ENCODE measurements at places on chromosomes 16 and 17.

GRCh38 chr16:73418691-73419090 is 370.8 kb upstream of the ZFHX3 start:
- no peak for DNase-seq

DNA sequence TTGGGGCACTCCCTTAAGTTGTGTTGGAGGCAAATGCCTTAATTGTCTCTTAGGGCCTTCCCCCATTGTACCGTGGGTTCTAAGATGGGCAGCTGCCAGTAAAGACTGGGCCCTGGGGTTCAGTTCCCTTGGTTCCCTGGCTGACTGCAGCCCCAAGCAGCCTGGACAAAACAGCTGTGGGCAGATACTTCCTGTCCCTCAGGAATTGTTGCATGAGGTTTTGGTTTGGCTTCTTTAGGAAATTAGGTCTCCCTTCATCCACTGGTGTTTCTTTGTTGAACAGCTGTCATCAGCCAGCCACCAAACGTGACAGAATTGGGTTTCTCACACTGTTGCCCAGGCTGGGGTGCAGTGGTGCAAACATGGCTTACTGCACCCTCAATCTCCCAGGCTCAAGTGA is 42.0 kb upstream of the ETV4 start:
- DNase-seq, result no peak

- DNase-seq, result no peak
Observed at GRCh38 chr16:56530872-56531271, 11.0 kb upstream of the BBS2 start.

- no peak for DNase-seq
Observed at GRCh38 chr16:28062261-28062846, 1.2 kb downstream of the GSG1L start.
